ENCODE measurements at places on chromosomes 1 and 21.
A peak's percentile ranks its signal among the peaks of the same experiment; 100 is the strongest.

DNA sequence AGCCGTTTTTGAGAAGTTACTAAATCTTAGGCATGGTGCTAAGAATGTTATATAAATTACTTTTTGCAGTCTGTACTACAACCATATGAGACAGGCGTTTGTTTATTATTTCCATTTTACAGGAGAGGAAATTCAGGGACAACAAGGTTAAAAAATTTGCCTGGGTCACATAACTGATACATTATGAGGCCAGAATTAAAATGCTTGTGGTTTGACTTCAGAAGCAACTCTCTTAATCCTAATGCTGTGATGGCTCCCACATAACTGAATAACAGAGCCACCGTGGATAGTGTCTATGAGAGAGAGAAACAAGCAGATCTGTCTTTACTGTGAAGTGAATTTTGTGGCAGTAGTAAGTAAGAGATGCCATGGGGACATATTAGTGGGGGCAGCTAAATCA is 184.9 kb downstream of the NCAM2 start:
- DNase-seq, result no peak

DNA sequence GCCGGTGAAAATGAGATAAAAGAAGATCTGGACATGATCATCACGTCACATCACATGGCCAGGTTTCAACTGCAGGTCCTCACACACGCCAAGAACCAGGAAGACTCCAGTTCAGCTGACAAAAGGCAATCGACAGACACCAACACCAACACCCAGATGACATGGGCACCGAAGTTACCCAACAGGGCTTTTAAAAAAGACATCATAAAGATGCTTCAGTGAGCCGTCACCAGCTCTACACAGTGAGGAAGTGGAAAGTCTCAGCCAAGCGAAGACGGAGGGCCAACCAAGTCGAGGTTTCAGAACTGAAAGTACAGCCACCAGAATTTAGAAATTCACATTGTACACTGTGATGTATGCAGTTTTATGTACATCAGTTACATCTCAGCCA is 154.3 kb upstream of the COL6A1 start:
- no peak for DNase-seq

DNA sequence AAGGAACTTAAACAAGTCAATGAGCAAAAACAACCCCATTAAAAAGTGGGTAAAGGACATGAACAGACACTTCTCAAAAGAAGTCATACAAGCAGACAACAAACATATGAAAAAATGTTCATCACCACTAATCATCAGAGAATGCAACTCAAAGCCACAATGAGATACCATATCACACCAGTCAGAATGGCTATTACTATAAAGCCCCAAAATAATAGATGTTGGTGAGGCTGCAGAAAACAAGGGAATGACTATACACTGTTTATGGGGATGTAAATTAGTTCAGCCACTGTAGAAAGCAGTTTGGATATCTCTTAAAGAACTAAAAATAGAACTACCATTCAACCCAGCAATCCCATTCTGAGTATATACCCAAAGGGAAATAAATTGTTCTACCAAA is 51.2 kb downstream of the MRPL39 start:
- no peak for DNase-seq

DNA sequence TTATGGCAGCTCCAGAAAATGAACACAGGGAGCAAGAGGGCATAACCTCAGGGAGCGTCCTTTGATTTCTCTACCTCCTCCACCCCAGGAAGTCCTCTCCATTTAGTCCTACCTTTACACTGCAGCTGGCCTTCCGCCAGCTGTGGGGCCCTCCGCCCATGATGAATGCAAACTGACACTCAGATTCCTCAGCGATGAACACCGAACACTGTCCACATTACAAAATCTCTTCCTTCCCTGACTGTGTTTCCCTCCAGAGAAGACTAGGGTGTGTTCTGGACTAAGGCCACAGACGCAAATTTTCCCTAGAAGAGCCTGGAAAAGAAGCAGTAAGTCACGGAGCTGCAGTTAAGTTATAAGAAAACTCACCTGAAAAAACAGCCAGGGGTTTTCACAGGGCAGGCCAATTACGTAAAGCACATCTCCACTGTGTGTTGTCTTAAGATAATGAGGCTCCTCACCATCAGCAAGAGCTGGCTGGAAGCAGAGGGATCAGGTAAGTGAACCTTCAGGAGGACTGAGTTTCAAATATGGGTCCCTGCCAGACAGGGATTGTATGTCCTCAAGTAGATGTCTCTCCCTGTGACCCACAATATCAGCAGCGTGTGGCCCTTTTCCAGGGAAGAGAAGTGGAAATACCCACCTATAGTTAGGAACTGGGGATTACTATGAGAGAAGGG is 46.3 kb upstream of the ATP1B1 start:
- DNase-seq, result no peak

GRCh38 chr1:51564124-51564523 is 45.1 kb upstream of the EPS15 start:
- DNase-seq, result no peak

DNA sequence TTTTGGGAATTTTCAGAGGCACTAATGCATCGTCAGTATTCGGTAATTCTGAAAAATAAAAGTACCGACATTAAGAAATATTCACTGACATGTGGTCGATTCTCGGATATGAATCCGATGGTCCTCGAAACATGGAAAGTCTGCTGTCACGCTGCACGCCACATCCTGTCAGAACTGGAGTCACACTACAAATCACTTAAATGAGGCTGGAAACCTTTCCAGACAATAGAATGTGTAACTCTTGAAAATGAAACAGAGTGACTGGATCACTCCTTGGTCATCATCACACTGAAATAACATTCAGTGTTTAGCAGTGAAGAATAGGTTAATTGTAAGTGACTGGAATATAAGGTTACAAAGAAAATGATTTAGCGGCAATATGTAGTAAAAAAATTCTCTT is 620.1 kb upstream of the ADAMTS5 start:
- no peak for DNase-seq

DNA sequence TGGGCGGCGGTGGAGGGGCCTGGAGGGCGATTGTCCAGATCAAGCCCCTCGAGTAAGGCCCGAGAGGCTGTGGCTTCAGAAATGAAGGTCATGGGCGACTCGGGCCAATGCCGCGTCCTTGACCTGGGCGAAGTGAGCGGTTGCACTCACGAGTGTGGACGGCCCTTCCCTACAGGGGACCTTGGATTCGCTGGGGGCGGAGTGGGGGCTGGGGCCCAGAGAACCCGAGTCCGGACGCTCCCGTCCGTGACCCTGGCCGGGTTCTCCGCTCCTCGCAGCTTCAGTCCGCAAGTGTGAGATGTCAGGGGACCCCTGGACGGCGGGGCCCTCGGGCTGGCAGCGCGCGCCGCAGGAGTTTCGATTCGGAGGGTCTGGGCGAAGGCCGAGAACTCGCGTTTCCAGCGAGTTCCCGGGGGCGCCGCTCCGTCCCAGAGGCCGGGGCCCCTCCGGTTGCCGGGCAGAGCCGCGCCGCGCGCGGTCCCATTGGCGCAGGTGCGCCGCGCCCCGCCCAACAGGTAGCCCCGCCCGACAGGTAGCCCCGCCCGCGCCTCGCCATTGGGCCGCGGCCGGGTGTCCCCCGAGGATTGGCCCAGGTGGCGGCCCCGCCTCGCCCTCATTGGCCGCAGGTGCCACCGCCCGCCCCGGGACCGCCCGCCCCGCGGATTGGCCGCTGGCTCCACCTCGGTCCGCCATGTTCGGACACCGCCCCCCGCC is at the start of gene PRKCZ:
Gene PRKCZ (plus strand): TSS at position 694 of the 714 bp plus-strand sequence. CDS start 220 bp downstream, outside the sequence.
- DNase-seq, result peak; percentile 91

- DNase-seq, result no peak
These were observed 14.0 kb downstream of the HSD3B2 start for GRCh38 chr1:119428991-119429390.

DNA sequence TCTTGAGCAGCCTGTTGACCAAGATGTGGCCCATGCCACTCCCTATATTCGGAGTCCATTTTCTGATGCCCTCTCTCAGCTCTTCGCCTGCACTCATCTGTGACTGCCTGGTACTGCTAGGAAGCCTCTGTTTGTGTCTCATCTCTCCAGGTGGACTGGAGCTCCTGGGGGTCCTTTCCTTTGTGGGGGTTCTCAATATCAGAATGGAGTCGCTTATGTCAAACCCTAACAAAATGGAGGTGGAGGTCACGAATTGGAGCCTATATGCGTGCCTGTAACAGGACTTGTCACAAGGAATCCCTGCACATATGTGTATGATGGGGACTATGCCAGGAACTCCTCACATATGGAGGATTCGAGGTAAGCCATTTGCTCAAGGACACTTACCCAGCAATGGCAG is 46.7 kb upstream of the ATP5PO start:
- no peak for DNase-seq

DNA sequence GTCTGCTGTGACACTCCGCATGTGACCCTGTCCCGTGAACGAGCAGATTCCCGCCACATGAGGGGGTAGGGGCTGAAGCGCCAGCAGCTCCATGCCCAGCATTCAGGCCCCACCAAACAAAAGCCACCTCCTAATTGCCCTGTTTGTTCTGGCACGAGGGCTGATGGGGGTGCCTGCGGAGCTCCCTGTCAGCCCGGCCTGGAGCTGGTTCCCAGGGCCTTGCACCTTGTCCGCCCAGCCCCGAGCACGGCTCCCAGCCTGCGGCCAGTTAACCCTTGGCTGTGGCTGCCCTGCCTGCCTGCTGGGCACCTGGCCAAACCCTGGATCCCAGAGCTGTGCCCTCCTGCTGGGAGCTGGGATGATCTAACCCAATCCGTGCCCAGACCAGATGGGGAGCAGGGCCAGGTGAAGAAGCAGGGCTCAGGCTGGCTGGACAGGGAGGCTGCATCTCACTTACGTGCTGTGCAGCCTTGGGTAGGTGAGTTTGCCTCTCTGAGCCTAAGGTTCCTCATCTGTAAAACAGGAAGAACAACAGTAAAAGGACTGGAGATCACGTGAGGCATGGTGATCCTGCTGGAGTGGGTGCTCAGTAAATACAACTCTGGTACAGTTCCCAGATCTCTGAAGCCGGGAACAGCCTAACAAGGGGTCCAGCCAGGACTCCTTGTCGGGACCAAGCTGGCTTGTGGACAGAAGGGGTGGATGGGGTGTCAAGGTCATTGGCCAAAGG is 110.9 kb upstream of the IFFO2 start:
- no peak for DNase-seq

- DNase-seq, result no peak
These were observed 176.1 kb downstream of the GRIK1 start for GRCh38 chr21:29763674-29764073.

DNA sequence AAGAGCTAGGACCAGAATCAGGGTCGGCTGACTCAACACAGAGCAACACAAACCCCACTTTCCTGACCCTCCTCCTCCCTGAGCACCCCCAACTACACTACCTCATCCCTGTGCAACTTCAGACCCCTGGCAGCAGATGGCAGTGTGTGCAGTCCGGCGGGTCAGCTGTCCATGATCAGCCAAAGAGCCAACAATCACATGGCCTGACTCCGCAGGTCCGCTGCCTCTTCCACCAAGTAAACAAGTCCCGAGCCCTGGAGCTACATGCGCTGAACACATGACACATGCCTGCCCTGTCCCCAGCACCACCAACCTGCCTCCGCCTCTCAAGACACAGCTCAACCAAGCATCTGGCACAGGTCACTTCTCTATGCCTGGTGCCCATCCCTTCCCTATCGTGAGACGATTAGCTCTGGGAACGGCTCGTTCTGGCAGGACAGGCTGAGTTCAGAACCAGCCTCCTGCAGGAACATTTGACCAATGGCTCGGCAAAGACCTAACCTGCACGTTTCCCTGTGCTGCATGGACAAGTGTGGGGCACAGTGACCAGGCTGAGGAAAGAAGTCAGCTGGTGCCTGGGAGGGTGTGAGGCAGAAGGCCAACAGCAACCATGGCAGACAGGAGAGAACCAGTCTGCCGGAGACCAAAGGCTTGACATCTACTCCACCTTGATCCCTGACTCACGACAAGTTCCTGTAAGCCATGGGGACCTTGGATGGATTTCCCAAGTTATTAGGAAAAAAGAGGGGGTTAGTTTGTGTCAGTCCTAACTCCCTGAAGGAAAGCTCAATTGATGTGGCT is 60.3 kb downstream of the CD46 start:
- no peak for DNase-seq

- DNase-seq, result no peak
These were observed 48.0 kb downstream of the ACTN2 start for GRCh38 chr1:236734141-236734765.

GRCh38 chr1:68293122-68293521 is 60.8 kb upstream of the WLS start:
- DNase-seq, result no peak

- no peak for DNase-seq
These were observed 2.7 kb upstream of the CFAP141 start for GRCh38 chr1:154208677-154209388.

GRCh38 chr21:15062606-15062965 is 2.2 kb downstream of the NRIP1 start:
- DNase-seq, result no peak

- DNase-seq, result no peak
These were observed 119.3 kb downstream of the HLCS start for GRCh38 chr21:36847189-36847588.
